ENCODE measurements at places on chromosomes 12 and 14. TPM values are rescaled to one million over a fixed set of nuclear protein-coding genes. Genes with fewer than 3 reads are reported as not detected.

GRCh38 chr14:99267837-99268781, 3.9 kb downstream of the BCL11B start:
- no peak for DNase-seq

DNA sequence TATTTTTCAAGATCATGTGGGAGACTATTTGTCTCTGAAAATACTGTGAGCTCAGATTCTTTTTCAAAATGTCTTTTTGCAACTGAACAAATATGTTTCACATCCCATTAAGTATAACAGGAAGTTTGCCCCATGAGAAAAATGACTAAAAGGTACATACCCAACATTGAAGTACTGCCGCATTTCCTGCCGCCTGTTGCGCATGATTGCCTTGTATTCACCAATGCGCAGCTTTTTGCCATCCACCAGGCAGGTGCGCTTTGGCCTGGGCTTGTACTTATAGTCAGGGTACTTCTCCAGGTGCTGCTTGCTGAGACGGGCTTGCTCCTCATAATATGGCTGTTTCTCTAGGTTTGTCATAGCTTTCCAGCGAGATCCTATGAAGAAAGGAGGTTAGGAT, 413.2 kb downstream of the SOX5 start:
- DNase-seq, result no peak

DNA sequence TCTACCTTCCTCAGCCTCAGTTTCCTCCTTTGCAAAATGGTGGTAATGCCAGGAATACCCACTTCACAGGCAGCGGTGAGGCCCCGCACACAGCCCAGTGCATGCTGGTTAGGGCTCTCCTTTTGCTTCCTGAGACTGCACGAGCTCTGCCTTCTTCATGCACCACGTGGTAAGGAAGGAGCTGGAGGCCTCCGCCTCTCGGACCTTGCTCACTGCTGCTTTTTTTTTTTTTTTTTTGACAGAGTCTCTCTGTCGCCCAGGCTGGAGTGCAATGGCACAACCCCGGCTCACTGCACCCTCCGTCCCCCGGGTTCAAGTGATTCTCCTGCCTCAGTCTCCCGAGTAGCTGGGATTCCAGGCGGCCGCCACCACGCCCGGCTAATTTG, 18.1 kb downstream of the TAMALIN start:
- DNase-seq, result no peak

The SLC25A47 gene
- total RNA-seq, result not detected

DNA sequence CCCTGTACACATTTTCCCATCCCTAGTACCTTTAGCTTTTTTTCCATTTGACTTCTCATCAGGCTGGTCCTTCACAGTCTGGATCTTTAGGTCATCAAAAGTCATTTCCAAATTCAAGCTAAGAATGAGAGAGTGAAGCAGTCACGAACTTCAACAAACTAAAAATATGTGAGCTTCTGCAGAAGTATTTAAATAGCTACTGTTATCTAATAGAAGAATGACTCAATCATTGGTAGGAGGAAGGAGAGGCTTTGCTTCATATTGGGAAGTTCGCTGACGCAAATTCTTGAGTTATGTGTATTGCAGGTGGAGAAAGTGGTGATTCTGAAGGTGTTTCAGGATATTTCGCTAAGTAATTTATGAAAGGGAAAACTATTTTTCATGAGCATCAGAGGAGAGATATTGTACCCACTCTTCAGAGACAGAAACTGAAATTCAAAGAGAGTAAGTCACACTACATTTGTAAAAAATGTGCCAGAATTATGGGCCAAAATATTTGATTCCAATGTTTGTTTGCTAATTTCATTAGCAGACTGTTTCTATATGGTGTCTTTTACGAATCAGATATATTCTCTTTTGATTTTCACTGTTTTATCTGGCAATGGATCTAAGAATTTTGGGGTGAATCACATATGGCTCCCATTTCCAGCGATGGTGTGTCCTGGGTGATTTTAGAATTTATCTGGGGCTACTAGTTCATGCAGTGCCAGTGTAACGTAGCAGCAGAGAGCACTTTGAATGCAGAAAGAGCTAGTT, at the start of gene OLR1:
OLR1 (minus strand) TSS at position 160 of the 756 bp plus-strand sequence; CDS start at position 105, 55 bp downstream.
- DNase-seq, result no peak

The VWF gene
- total RNA-seq, result 311 TPM

DNA sequence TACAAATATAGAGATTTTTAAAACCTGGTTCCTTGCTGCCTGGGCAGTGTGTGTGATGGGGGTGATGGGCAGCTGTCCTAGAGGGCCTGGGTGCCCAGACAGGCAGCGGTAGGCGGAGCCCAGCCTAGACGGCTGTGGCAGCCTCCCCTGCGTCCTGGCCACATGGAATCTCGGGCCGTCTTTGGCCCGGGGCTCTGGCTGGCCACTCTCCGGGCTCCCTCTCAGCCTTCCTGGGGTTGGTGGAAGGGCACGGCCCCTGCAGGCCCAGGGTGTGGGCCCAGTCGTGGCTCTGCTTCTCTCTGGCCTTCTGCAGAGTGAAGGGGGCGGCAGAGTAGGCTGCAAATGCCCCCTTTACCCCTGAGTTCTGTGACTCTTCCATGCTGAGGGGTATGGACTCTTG, 2.3 kb downstream of the LRTM2 start:
- no peak for DNase-seq

GRCh38 chr12:46360908-46361666, 11.5 kb downstream of the SLC38A2 start:
- DNase-seq, result no peak
